ENCODE measurements at places on chromosomes 5 and 9. TPM values are rescaled to one million over a fixed set of nuclear protein-coding genes. Genes with fewer than 3 reads are reported as not detected.

DNA sequence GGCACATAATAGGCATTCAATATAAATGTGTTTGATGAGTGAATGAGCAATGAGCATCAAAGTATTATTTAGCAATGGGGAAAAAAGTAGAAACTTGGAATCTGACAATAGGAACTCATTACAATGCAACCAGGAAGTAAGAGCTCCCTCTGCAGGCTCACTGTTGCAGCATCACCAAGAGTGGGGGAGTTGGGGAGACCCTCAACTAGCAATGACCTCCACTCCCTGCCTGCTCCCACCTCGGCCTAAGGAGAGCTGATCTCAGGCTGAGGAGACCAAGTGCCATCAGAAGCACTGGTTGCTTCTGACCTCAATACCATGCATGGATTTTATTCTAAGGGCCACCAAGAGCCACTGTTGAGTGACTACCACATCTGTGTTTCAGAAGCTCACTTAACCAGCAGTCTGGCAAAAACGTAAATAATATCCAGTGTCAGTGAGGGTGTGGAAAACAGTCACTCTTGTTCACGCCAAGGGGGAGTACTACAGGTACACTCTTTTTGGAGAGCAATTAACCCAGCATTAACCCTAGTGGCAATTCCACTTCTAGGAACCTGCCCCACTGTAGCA is 8.0 kb downstream of the VDAC1 start:
- DNase-seq = peak; percentile 37

GRCh38 chr5:113166261-113166660 is 189.7 kb downstream of the DCP2 start:
- DNase-seq = no peak

GRCh38 chr5:175107028-175107588 is 336.9 kb downstream of the DRD1 start:
- no peak for DNase-seq

DNA sequence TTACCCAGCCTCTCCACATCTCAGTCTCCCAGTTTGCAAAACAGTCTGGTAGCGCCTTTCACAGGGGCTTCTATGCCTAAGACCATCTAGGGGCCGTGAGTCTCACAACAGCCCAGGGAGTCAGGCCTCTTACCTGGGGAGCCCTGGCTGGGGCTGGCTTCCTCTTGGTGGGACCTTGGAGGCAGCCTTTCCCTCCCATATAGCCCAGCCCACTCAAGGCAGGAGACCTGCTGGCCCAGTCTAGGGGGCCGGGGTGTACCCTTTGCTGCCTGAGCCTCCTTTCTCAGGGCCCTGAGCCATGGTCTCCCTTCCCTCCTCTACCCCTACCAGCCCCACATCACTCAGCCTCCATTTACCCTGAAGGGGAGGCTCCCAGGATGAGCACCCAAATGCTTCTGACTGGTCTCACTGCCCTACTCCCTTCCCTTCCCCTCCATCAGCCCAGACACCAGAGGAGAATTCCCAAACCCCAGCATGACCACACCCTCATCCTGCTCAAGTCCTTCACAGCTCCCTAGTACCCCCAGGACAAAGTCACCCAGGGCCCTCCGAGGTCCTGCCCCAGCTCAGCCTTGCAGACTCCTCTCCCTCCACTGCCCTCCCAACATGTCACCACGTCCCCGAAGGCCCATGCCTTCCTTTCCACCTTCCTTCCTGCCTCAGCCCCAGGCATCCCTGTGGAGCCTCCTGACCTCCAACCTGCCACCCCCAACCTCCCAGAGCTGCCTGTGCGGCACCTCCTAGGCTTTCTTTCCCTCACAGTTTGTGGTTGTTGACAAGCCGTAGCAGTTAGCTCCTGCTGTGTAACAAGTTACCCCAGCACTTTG is 55.3 kb downstream of the BARX1 start:
- no peak for DNase-seq

DNA sequence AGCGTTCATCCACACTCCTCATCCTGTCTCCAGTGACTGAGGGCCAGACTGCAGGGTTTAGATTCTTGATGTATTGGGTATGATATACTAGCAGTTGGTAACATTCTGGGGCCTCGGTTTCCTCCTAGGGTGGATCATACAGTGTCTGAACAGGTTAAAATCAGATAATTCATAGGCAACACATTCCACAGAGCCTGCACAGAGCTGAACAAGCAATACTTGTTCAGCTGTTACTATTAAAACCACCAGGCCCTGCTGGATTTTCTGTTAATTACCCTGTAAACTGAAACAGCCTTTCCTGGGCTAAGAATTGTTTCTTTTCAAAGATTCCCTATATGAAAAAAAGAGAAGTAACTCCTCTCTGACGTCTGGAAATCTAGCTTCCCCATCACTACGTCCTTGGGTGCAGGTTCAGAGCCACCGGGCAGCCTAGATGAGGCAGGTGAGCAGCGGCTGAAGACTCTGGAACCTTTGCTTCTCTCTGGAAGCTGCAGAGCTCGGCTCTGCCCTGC is 1313.5 kb upstream of the WWC1 start:
- no peak for DNase-seq

DNA sequence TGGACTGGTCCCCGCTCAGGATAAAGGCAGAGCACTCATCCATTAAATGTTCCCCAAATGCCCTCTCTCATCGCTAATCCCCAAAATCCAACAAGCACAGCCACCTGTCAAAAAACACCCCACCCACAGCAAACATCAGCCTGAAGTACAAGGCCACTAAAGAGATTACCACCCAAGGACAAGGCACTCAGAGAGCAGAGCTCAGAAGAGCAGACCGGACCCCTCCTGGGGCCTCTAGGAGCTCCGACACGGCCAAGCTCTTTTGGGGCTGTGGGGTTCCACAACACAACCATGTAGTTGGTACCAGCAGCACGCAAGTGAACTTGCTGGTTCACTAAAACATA is 9.8 kb downstream of the VDAC1 start:
- no peak for DNase-seq

DNA sequence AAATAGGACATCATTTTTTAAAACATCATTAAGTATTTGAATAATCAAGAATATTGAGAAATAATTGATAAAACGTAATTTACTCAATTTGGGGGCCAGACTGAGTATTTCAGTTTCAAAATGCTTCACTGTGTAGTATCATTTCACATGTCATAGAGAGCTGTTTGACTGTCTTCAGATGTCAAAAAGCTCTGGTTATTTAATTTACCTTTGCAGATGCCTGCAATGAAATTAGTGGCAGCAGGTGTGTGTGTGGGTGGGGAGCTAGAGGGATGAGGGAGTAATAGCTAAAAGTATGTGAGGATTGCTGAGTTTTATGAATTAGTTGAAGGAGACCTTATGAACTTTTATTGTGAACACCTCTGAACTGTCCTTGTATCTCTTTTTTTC is 567.2 kb upstream of the MEF2C start:
- DNase-seq = no peak

- no peak for DNase-seq
Observed at GRCh38 chr5:135423846-135424168, 23.3 kb downstream of the DCANP1 start.

GRCh38 chr5:160001457-160001856 is 7.5 kb upstream of the TTC1 start:
- no peak for DNase-seq

- no peak for DNase-seq
Observed at GRCh38 chr9:7123743-7124142, 366.0 kb downstream of the KDM4C start.

DNA sequence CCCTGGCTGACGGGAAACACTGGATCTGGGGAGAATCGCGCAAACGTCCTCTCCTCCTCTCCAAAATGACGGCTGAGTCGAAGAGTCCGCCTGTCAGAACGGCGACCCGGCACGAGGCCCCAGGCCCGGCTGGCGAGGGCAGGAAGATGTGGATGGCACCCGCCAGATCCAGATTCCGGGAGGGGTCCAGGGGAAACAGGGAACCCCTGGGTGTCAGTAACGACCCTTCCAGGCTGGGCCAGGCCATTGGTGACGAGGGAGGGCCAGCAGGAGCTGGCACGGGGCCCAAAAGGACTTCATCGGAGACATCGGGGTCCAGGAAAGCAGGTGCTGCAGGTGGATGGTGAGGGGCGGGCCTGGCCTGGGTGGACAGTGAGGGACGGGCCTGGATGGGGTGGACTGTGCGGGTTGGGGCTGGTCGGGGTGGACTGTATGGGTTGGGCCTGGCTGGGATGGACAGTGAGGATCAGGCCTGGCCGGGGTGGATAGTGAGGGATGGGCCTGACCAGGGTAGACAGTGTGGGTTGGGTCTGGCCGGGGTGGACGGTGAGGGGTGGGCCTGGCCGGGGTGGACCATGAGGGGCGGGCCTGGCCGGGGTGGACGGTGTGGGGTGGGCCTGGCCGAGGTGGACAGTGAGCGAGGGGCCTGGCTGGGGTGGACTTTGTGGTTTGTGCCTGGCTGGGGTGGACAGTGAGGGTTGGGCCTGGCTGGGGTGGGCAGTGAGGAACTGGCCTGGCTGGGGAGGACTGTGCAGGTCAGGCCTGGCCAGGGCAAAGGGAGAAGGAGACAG is 14.0 kb downstream of the SLC6A3 start:
- DNase-seq = no peak

Gene PCDHB14
- 1.0 TPM for total RNA-seq

Gene MBLAC2
- total RNA-seq = 5.6 TPM

Gene SPATA31E1
- not detected for total RNA-seq

Gene PPP3R2
- total RNA-seq = not detected

Gene DMRT3
- total RNA-seq = not detected
